CD4-positive, alpha-beta T cell treated with Interleukin-17A for 1 hour (primary cell): ENCODE measurements at places on chromosomes 2 and 18.
A peak's percentile ranks its signal among the peaks of the same experiment; 100 is the strongest.

DNA sequence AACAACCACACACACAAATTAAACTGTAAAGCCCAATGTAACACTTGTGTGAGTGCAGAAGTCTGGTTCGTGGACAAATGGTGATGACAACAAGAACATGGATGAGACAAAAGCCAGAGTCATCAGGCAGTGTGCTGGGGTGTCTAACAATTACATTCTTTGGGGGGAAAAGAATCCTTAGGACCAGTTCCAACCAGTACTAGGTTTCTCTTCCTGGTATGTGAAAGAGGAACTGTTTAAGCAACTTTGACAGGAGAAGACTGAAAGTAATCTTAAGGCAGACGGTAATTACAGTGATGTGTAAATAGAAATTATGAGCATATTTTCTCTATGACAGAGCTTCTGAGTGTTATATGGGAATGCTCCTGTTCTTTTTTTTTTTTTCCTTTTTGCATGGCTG lies 133.4 kb downstream of the AFF3 start:
- no peak for DNase-seq

DNA sequence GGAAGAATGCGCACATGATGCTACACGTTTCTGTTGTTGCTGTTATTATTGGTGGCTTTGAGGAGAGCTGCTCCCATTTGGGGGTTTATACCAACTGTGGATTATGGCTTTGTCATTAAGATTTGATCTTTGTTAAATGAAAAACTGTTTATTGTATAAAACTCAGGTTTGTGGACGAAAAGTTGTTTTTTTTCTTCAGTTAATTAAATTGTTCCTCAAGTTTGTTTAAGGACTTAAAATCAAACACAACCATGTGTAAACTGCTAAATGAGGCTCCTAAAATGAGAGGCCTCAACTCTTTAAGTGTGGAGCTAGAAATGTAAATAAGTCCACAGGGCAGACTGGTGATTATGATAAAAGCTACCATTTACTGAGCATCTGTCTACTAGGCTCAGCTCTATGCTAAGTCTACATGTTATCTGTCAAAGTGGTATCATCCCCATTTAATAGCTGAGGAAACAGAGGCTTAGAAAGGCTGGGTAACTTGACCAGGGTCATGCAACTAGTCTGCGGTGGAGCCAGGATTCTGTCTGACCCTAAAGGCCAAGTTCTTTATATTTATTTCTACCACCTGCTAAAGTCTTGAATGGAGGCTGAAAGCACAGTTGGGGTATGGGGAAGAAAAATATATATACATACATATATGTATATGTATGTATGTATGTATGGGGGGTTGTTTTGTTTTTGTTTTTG lies 4.1 kb downstream of the MYCN start:
- DNase-seq: no peak

DNA sequence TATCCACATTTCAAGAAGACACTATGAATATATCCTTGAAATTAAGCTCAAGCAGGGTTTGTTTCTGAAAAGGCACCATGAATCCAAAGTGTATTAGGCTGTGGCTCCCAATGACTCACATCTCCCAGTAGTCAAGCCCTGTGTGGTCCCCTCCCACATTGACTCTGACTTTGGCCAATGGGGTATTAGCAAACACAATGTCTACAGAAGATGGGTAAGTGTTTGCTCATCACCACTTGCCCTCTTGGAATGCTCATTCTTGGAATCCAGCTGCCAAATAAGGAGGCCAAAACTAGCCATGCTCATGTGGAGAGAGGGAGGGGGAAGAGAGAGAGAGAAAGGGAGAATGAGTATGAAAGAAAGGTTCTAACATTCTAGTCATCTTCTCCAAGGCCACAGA lies 490.0 kb downstream of the TXNL1 start:
- no peak for DNase-seq

DNA sequence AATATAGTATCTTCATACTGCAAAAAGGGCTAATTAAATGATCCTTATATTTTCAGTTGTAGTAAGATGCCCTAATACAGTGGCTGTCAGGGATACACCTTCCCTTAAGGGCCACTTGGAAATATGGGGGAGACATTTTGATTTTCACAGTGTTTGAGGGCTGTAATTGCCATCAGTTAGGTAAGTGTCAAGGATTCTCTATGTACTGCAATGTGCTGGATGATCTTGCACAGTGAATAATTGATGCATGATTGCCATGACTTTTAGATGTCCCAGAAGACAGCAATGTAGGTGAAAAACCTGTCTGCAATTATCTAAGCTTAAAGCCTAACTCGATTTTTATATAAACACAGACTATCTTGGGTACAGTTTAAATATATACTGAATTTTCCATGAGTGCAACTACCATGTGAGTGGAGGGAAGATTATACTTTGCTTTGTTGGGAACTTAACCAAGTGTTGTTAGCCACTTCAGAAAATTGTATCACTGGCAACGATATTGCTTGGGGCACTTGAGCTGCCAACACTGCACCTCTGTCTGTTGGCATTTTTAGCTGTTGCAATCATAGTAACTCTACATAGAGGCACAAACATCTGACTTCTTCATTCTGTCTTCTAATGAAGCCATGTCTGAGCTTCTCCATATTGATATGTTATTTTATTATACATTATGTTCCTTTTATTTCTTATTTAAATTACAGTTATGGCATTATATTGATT lies 45.2 kb downstream of the MAIP1 start:
- no peak for DNase-seq

- DNase-seq: no peak
Observed at GRCh38 chr2:74746480-74746879, 87.4 kb upstream of the HK2 start.

- no peak for DNase-seq
Observed at GRCh38 chr2:104752504-104752903, 101.4 kb upstream of the POU3F3 start.

- DNase-seq: no peak
Observed at GRCh38 chr2:130894326-130894942, 57.7 kb downstream of the ARHGEF4 start.

- DNase-seq: no peak
Observed at GRCh38 chr2:54924121-54924520, 126.1 kb downstream of the RTN4 start.

DNA sequence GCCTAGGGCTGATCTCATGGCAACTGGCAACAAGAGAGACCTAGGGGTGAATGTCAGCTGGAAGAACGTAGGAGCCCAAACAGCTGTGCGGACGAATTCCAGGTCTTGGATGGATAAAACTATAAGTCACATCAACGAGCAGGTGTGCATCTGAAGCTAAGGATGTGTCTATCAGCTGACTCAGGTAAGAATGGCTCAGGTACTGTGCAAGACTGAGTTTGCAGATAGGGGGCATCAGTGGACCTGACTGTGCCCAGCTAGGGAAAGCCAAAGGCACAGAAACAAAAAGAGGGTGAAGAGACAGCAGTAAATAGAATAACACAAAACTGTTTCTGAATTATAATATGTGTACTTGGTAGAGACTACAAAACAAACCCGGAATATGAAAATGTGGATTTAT lies 357.3 kb downstream of the ZEB2 start:
- DNase-seq: peak; percentile 58

DNA sequence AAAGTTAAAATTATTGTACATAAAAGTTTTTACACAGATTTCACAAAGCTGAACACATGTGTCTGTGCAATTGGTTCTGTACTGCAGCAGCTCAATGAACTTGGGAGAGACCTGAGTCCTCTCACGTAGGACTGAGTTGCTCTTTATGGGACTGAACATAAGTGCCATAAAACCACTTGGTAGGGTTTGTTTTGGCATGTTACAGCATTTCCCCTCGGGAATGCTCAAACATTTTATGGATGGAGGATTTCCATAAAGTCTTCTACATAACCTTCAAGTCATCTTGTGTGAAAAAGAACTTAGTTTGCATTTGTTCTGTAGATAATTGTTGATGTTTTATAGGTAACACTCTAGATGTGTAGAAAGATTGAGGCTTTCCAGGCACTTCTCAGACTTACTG lies 15.9 kb downstream of the LYPD6 start:
- DNase-seq: no peak
